Astrocyte (in vitro differentiated cells and primary cell): ENCODE measurements at places on chromosomes 5 and 9.

GRCh38 chr9:87593359-87593980 is 95.8 kb downstream of the DAPK1 start:
- no peak for DNase-seq

- DNase-seq, result no peak
These were observed 8.6 kb downstream of the CACFD1 start for GRCh38 chr9:133468374-133468773.

DNA sequence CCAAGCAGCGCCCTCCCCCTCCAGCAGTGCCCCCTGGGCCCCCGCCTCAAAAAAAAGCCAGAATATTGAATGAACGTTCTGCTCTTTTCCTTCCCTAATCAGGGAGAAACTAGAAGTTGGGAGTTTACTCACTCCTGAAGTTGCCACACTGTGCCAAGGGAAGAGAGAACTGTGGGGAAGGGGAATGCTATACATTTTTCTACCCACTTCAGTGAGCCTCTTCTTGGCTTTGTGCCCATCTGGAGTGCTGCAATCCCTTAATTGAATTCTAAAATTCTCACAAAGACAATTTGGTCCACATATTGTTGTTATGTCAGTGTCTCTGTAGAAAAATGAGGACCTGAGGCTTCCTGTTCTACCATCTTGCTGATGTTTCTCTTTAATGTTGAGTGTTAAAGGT is 443.7 kb downstream of the DIRAS2 start:
- no peak for DNase-seq

GRCh38 chr5:135386096-135386495 is 12.9 kb downstream of the MACROH2A1 start:
- no peak for DNase-seq

GRCh38 chr5:59069438-59070079 is 486.7 kb downstream of the RAB3C start:
- DNase-seq, result peak; percentile 94

GRCh38 chr5:64954518-64954917 is 185.8 kb downstream of the CWC27 start:
- no peak for DNase-seq

GRCh38 chr5:60453186-60453976 is 246.6 kb downstream of the DEPDC1B start:
- DNase-seq, result no peak

- peak; percentile 29 for DNase-seq
These were observed 209.2 kb downstream of the DIRAS2 start for GRCh38 chr9:90433398-90433941.

DNA sequence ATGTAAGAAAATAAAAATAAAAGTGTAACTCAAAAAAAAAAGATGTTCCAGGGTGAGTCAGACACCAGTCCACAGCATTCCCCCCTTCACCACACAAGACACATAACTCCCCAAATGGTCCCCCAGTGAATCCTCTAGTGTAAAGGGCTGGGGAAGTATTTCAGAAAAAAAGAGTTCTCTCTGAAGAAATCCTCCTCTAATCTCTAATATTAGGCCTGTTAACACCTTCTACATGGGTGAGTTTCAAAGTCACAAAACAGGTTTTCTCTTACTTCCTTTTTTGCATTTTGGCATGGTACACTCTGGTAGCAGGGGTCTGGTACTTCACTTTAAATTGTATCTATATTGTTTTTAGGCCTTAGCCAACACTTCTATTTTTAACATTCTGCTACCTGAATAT is 28.2 kb downstream of the RNF145 start:
- DNase-seq, result no peak

DNA sequence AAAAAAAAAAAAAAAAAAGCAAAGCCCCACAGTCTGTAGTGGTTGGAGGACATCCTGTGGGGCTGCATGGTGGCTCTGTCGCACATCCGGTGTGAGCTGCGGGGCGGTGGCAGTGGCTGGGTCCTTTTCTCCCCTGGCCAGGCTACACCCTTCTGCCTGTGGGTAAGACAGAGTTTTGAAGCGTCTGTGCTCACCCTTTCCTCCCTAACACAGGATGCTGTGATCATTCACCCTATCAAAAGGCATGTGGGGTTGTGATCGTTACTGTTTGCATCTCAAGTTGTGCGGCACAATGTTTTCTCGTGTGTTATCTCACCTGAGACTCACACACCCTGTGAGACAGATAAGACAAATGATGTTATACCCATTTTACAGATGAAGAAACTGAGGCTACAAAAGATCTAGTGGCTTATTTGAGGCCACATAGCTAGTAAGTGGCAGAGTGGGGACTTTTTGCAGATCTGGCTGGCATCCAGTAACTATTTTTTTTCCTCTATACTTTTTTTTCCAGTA is 17.5 kb downstream of the IRF1 start:
- no peak for DNase-seq

- peak; percentile 89 for DNase-seq
These were observed 225.8 kb downstream of the FANCC start for GRCh38 chr9:95091601-95092261.

DNA sequence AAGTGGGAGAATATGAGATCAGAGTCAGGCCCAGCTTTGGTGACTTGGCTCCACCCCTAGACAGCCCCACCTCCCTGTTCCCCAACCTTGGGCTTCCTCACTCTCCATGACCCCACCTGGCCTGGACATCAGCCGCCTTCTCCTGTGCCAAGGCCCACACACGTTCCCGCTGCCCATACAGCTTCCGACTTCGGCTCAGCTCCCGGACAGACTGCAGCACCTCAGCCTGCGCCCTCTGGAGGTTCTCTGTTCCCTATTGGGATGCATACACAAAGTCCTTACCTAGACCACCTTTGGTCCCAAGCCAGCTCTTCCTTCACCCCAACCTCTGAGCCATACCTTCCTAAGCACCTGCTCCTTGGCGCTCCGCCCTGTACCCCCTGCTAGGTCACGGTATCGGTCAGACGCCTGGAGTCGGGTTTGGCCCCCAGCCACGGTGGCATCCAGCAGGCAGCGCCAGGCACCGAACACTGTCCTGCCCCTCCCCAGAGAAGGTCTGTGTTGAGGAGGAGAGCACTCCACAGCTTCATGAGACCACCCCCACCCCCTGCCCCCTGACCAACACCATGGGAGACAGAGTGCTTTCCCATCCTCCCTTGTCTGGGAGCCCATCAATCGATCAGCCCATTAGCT is 2.0 kb downstream of the FCHSD1 start:
- no peak for DNase-seq

- DNase-seq, result no peak
These were observed 38.0 kb upstream of the RETREG1 start for GRCh38 chr5:16654647-16655334.

GRCh38 chr5:79263290-79263689 is 27.4 kb downstream of the JMY start:
- DNase-seq, result no peak

- no peak for DNase-seq
These were observed at the start of gene PCDHGA1 for GRCh38 chr5:141330299-141331080. Gene PCDHGA1 (plus strand): TSS chr5:141330514.

DNA sequence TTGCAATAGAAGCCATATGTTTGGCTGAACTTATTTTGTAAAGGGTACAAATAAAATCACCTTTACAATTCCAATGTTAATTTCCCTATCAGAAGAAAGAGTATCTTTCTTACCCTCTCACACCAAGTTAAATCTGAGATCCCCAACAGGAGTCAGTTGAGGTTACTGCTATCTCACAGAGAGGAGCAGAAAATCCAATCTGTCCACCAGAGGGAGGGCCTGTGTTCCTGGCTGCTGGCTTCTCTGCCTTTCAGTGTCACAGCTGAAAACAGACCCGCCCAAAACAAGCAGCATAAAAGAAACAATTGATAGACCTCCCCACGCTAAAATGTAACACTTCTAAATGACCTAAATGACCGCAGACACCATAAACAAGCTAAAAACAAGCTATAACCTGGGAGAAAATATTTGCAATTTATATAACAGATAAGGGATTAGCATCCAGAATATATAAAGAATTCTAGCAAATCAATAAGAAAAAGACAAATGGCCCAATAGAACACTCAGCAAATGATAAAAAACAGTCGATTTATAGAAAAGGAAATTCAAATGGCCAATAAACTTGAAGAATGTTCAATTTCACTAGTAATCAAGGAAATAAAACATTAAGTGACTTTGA is 24.5 kb upstream of the MVB12B start:
- peak; percentile 34 for DNase-seq

DNA sequence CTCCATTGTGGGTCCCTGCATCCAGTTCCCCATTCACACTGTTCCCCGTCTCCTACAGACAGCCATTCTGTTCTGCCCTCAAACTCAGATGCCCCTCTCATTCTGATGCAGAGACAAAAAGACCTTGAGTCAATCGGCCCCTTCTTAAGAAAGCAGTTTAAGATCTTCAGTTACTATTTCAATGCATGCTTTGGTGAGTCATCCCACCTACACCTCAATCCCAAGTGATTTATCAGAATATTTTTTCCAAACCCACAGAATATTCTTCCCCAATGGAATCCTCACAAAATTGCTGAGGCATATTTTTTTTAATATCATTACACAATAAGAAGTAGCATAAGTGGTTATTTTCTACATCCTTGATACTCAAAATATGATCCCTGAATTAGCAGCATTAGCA is 92.4 kb upstream of the SLC1A1 start:
- DNase-seq, result peak; percentile 83

DNA sequence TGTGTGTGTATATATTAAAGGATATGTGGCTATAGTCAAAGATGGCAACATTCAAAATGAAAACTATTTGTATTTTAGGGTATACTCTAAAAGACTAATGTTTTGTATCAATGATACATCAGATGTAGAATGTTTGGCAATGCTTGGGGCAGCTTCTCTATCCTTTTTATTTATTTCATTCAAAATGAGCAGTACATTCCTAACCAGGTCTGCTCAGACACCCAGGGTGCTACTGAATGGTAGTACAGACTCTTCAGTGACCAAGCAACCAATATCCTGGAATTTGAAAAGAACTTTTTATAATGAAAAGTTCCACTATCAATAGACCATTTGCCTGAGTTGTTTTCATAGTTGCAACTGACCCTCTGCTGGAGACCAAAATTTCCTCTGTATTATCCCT is 23.9 kb downstream of the MEGF9 start:
- DNase-seq, result no peak

GRCh38 chr5:31537851-31538250 is 5.8 kb downstream of the C5orf22 start:
- DNase-seq, result no peak

DNA sequence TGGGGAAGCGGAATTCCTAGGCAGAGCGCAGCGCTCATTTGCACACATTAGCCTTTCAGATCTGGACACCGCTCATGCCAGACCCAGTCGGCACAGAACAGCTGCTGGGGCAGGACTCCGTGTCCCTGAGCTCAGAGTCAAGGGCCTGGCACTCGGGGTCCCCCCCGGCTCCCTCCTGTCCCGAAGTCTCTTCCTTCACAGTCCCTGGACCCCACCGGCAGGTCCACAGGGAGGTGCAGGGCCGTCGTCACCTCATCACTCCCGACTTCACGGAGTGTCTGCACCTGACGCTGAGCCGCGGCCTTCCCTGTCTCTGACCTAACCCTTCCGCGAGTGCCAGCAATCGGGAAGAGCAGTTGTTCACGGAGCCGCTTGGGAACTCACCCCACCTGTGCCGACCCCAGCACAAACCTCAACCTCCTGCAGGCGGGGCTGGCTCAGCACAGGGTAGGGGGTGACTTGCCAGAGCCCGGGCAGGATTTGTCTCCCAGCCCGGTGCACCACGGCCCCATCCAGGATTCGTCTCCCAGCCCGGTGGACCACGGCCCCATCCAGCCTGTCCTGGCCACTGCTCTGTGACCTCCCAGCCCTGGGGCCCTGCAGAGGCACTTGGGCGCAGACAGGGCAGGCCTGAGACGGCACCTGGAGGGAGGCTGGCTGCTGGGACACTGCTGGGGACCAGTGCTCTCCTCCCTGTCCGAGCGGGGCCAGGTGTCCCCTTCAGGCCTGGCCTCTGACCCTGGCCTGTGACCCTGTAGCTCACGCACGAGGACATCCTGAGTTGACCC is 9.9 kb upstream of the SLC9A3 start:
- no peak for DNase-seq

- DNase-seq, result no peak
These were observed 143.6 kb downstream of the PCSK5 start for GRCh38 chr9:76034049-76034448.

GRCh38 chr5:133792655-133793054 is 175.8 kb downstream of the C5orf15 start:
- no peak for DNase-seq

DNA sequence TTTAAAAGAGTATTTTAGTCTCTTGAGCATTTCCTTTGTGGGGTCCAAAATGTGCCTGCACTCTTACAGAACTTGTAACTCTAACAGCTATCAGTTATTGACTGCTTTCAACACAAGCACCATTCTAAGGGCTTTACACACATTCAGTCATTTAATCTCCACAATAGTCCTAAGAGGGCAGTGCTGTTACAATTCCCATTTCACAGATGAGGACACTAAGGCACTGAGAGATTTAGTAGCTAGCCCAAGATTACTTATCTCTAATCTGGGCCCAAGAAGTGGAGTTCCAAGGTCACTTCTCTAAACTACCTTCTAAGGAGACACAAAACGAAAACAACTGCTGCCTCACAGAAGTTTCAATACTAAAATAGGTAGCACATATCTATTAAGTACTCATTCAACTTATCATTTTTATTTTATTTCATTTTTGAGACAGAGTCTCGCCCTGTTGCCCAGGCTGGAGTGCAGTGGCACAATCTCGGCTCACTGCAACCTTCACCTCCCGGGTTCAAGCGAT is 275.2 kb downstream of the CWC27 start:
- DNase-seq, result no peak

DNA sequence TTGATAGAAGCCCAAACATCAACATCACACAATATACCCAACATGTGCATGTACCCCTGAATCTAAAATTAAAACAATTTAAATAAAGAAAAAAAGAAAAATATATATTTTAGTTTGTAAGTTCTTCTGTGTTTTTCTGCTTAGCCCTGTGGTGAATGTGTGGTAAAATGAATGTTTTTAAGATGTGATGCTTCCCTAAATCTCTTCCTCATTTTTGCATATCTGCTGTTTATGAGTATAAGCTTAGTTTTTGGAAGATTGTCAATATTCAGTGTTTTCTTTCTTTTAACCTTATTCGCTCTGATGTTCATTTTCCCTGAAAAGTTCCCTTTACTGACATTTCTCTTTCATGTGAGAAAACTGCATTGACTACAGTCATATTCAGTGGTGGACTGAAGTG is 44.4 kb upstream of the DAB2 start:
- DNase-seq, result no peak

DNA sequence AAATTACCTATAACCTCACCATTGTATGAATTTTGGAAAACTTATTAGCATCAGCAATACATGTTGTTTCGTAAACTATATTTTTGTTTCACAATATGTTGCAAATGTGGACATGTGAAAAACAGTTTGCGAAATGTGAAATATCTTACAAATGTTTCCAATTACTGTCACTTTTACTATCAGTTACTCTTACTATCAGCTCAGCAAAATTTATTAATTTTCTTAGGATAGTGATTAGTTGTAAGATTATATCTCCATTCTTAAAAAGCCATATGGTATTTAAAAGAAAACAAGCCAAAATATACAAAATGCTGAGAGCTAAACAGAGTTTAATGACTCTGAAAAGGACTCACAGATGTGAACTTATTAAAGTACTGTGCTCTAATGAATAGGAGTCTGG is 111.9 kb upstream of the LPAR1 start:
- no peak for DNase-seq

- DNase-seq, result peak; percentile 12
These were observed 68.5 kb downstream of the KLHL3 start for GRCh38 chr5:137667341-137667740.

GRCh38 chr5:179819296-179820126 is 1.2 kb upstream of the SQSTM1 start:
- DNase-seq, result peak; percentile 62

- DNase-seq, result no peak
These were observed 36.2 kb upstream of the GABRP start for GRCh38 chr5:170747357-170747756.

GRCh38 chr5:8813180-8813579 is 732.7 kb downstream of the SEMA5A start:
- no peak for DNase-seq
